ENCODE measurements at places on chromosomes 4 and X.
A peak's percentile ranks its signal among the peaks of the same experiment; 100 is the strongest.

- no peak for DNase-seq
These were observed 547 bp downstream of the GUCY1A1 start for GRCh38 chr4:155667222-155667567.

DNA sequence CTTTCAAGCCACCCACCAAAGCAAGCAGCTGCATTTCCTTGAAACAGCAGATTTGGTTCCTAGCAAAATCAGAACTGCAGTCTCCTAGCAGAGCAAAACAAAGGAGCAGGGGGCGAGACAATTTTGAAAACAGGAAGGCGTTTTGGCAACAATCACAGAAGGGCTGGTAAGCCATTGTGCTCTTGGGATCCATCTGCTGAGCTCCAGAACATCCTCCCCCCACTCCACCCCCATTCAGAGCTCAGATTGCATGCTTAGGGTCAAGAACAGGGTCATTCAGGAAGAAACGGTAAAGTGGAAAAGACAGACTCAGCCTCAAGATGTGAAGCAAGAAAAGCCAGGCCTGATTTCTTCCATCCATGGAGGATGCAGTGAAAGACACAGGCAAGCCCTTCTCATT lies 7.6 kb upstream of the PCDH19 start:
- no peak for DNase-seq

DNA sequence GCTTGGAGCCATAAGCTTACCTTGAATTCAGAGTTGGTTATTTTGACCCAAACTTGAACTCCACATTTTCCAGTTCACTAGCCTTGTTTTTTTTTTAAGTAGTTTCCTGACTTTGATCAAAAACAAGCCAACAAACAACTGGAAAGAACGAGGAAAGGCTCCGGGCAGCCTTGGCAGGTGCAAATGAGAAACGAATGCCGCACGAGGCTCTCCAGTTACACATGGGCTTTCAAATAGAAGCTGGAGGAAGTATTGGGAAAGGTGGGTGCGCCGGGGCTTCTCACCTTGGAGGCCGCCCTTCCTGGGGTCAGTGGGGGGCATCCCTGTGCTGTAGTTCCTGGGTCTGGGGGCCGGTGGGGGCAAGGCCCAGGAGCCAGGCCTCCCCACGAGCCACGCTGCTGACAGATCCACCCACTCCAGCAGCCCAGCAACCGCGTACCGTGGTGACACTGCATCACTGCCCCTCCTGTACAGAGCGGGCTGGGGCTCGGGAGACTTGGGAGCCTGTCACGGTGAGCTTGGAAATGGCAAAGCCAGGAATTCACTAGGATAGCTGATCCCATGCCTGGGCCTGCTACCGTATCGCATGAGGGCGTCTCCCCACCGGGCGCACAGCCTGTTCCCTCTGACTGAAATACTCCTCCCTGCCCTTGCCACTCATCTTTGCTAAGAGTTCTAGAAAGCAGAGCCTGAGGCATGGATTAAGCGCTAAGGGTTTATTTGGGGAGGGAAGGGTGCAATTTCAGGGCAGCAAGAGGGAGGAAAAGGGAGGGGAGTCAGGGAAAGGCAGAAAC lies 50.9 kb upstream of the ADRA2C start:
- DNase-seq: no peak

DNA sequence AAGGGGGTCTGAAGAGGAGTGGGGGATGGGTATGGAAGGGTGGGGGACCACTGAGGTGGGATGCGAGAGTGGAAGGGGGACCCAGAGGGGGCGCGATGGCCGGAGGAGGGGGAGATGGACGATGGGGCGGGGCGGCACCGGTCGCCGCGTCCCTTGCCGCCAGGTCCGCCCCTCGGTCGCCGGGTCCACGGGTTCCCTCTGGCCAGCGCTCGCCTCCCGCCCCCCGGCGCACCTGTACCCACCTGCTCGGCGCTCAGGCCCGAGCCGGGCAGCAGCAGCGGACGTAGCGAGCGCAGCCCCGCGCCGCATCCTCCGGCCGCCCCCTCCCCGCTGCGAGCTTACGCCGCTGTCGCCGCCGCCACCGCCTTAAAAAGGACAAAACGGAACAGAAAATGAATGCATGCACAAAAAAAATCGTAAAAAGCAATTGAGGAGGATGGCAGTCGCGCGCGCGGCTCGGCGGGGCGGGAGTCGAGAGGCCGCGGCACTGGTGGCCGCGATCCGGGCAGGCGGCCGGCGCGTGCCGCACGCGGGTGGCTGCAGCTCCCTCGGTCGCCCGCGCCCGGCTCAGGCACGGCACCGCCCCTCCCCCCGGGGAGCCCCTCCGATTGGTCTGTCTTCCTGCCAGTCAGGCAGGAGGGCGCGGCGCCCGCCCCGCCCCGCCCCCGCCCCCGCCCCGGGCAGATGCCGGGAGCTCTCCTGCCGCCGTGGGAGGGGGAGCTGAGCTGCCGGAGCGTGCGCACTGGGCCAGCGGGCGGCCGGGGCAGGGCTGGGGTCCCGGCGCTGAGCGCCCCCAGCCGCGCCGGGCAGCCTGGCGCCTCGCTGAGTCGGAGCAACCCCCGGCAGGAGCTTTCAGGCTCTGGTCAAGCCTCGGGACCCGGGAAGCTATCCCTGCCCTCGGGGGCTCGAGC lies at the start of gene JAKMIP1:
TSS of gene JAKMIP1 (minus strand) at position 539 of the 911 bp plus-strand sequence. CDS start 87,699 bp downstream, outside the sequence.
- DNase-seq: peak; percentile 9

GRCh38 chrX:54785901-54786300 lies 12.2 kb downstream of the ITIH6 start:
- no peak for DNase-seq
